SIG-M5 (cell line): ENCODE measurements at places on chromosomes 2 and 18.
A peak's percentile ranks its signal among the peaks of the same experiment; 100 is the strongest.

GRCh38 chr18:23812546-23813440 lies 123.5 kb downstream of the LAMA3 start:
- DNase-seq: no peak

DNA sequence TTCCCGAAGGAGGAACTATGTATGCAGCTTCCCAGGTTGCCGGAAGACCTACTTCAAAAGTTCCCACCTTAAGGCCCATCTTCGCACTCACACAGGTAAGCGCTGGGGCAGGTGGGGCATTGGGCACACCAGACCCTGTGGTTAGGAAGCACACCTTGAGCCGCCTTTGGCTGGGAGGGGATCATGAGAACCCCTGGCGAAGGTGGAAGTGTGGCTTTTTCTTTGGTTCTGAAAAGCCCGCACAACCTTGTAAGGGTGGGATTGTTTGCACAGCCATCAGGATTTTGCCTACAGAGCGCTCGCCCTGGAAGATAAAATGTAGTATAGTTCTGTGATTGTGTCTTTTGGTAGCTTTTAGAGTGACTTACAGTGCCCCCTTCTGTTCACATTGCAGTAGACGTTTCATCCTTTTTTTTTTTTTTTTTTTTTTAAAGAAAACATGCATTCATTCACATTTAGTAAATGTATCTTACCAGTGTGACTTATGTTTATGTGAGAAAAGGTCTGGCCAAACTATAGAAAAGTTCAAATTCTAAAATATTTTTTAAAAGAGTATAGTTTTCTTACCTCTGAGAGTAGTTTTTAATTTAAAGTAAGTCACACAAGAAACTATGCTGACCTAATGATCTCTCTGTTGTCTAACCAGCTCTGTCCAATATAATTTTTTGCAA lies 5.3 kb downstream of the KLF11 start:
- DNase-seq: no peak

DNA sequence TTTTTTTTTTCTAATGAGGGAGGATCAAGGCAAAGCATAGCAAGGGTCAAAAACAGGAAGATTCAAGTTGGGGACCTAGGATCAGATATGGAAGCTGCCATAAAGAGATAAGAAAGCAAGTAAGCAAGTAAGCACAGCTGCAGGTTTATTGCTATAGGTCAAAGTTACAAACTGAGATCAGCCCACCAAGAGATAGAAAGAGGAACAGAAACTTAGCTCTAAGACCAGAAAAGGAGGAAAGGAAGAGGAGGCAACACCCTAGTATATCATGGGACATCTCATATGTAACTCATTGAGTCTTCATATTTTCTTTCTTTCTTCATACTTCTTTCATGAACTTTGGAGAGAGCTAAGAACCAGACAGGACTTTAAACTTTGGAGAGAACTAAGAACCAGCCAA lies 295.9 kb upstream of the CRIM1 start:
- DNase-seq: peak; percentile 4

- no peak for DNase-seq
These were observed 2100.9 kb upstream of the CELF4 start for GRCh38 chr18:39666541-39666940.

DNA sequence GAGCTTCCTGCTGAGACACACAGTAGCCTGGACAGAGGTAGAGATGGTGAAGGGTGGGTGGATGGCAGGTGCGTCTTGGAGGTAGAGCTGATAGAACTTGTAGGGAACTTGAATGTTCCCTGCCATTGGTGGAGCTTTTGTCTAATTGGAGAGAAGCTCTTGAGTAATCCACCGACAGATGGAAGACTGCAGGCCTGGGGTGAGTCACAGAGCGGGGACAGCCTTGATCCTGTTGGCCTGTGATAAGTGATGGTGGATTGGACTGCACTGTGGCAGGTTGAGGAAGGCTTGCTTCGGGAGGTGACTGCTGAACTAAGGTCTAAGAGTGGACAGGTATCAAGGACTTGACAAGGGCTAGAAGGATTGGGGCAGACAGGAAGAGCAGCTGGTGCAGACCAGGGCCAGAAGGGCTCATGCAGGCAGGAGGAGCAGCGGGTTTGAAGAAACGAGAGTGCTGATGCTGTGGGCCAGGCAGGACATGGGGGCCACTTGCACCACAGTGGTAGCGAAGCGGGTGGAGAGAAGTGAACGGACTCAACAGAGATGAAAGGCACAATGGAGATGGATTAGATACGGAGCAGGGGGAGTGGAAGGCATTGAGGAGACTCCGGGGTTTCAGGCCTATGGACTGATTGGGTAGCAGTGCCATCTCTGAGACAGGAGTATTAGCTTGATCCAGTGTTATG lies 16.3 kb downstream of the CABLES1 start:
- DNase-seq: no peak

DNA sequence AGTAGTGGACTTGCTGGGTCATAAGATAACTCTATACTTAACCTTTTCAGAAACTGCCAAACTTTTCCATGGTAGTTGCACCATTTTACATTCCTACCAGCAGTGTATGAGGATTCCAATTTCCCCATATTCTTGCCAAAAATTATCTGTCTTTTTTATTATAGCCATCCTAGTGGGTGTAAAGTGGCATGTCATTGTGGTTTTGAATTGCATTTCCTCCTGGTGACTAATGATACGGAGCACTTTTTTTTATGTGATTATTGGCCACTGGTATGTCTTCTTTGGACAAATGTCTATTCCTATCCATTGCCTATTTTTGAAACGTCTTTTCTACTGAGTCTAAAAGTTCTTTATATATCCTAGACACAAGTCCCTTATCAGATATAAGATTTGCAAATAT lies 44.3 kb downstream of the CACNB4 start:
- DNase-seq: peak; percentile 5

GRCh38 chr2:120754067-120754960 lies 18.6 kb downstream of the GLI2 start:
- no peak for DNase-seq

DNA sequence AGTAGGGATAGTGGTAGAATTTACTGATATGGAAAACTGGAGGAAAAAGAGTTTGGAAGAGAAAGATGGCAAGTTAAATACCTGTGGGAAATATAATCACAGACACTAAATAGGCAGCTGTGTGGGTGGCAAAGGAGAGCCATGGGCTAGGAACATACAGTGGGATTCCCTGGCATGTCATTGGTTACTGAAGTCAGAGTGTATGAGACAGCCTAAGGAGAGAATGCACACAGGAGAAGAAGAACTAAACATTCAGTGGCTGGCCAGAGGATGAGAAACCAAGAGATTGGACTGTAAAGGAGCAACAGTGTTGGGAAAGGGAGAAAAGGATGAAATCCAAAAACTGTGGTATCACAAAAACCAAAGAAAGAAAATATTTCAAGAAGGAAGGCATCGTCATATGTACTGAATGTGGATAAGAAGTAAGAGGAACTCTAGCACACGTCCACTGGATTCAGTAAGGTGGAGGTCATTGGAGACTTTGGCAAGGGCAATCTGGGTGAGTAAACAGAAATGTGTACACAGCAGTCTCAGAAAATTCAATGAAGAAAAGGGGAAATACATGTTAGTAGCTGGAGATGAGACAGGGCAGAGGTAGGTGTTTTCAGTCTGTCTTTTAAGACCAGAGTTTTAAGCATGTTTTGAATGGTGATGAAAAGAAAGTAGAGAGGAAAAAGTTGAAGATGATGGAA lies 83.3 kb downstream of the SPIRE1 start:
- no peak for DNase-seq

GRCh38 chr2:179191110-179191509 lies 73.5 kb downstream of the SESTD1 start:
- no peak for DNase-seq

- no peak for DNase-seq
These were observed 12.6 kb downstream of the PIK3C3 start for GRCh38 chr18:41967680-41968079.

- DNase-seq: no peak
These were observed 78.8 kb upstream of the NEDD4L start for GRCh38 chr18:57965246-57965645.

GRCh38 chr2:6068429-6068828 lies 376.2 kb downstream of the SOX11 start:
- no peak for DNase-seq

DNA sequence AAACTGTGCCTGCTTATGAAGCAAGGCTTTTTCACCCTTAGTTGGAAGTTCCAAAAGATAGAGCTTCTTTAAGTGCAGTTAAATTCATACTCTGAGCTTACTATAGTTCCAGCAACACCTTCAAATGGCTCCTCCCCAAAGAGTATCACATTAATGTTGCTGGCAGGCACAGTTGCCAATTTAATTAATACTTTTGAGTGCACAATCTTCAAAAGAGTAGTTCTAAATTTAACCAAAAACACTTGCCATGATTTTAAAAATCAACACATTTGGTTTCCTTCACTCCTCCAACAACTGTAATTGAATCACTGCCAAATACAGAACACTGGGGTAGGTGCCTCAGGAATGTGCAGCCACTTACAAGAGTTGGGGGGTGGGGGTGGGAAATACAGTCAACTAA lies 150.6 kb upstream of the UBE2E3 start:
- DNase-seq: no peak

- DNase-seq: no peak
These were observed 47.4 kb upstream of the SIX3 start for GRCh38 chr2:44894058-44894457.

DNA sequence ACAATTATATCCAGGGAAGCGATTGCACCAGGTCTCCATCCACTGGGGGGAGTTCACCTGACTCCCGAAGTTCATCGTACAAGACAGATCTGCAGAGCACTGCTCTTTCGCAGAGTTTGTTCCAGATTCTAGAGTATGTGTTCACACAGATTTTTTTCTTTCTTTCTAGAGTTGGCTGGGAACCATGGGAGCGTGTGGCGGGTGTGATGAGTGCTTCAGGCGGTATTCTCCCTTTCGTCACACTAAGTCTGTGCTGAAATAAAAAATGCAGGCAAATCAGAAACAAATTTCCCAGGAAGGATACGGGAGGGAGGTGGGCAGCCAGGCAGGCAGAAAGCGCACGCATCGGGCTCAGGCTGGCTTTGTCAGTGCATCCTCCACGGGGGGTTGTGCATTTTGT lies 129.8 kb upstream of the SOX11 start:
- DNase-seq: no peak

DNA sequence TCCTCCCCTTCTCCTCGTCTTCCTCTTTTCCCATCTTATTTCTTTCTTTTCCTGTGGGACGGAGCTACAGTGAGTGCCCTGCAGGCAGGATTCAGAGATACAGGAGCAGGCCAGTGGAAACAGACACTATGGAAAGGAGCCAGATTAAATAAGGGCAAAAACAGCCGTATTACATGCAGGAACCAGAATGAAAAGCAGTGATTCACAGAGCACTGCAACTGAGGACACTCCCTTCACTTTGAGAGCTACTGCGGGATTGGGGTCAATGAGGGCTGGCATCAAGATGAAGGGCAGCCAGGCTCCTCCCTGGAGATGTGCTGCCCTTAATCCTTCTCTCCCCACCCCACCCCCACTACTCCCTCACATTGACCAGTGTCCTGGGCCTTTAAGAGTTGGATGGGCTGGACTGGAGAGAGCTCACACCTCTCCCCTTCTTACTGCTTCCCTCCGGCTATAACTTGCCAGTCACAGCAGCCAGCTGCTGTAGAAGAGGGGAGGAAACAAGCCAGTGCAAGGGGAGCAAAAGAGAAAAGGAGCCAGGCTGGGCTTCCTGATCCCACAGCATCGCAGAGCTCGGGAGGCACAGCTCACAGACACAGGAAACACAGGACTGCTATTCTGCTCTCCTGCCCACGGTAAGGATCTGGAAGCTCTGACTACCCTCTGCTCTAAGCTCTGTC lies at the start of gene PLCD4:
Gene PLCD4, plus strand, starts transcription at position 464 of the 680 bp plus-strand sequence. CDS start 7,841 bp downstream, outside the sequence.
- DNase-seq: no peak

DNA sequence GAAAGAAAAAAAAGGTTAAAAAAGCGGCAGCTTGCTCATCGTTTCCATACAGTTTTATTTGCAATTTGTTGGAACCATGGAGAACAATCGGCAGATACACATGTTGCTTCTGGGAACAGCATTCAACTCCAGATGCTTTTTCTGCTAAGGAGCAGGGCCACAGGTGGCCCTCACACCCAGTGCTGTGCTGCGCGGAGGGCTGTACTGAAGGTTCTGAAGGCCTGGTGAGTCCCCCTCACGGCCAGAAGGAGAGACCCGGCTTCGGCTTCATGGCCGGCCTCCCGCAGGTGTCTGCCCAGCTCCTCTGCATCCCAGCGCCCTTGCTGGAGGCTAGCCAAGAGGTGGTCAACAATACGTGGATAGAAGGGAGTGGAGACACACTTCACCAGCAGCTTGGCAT lies 394.3 kb downstream of the NBAS start:
- DNase-seq: no peak

- no peak for DNase-seq
These were observed 14.6 kb downstream of the SFT2D3 start for GRCh38 chr2:127715778-127716449.

DNA sequence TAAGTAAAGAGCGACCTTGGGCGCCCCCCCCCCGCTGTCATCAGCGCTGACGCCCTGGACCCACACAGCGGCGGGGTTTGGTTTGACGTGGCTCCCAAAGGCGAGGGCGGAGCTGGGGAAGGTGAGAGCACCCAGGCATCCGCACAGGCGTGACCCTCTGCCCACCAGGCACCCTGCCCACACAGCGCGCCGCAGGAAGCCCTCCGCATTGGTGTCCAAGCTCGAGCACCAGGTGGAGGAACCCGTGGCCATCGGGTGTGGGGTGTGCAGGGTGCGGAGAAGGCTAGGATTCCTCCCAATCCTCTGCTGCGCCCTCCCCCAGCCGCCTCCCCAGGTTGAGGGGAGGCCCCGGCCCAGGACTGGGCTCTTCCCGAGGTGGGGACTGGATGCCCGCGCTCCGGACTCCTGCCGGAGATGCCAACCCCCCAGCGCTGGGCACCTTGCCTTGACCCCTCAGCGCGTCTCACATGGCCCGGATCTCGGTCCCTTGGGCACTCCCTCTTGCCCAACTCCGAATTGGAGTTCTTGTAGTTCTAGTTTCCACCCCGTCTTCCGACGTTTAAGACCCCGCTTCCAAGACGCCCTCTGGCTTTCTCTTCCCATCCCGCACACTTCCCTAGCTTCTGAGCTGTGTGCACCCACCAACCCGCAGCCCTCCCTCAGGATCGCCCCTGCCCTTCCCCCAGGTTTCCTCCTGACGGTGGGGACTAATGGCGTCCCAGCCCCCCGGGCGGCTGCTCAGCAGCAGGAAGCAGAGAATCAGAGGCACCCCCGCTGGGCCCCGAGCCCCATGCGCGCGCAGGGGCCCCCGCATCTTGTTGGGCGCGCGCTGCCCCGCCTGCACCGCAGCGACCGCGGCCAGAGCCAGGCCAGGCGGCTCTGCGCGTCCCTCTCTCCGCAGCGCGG lies 25.9 kb upstream of the RESP18 start:
- DNase-seq: no peak

- DNase-seq: no peak
These were observed 28.0 kb downstream of the KIF1A start for GRCh38 chr2:240791821-240792628.
